GM23338 (cell line): ENCODE measurements at places on chromosomes 5 and 9. TPM values are rescaled to one million over a fixed set of nuclear protein-coding genes. Genes with fewer than 3 reads are reported as not detected.

TRIM7 gene
- 0.56 and 0.66 TPM in 2 replicates for total RNA-seq

CCL27 gene
- not detected in 2 replicates for total RNA-seq

DNA sequence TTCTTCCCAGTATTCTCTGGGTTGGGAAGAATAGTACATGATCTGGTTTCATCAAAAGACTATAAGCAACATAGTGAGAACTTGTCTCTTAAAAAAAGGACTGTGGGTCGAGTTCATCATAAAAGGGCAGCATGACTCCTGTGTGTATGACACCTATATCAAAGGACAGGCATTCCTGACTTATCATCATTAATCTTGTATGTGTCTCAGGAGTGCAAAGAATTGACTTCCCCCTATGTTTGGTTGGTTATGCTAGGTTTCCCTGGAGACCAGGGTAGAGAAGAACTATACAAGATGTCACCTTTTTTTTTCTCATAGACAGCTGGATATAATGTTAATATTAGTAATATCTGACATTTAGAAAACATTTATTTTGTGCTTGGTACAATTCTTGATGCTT lies 173.1 kb upstream of the ANKRD55 start:
- no peaks in the 10 kb centered on the region for H3K36me3 ChIP-seq
- no peak overlapping the region for H3K27ac ChIP-seq
- no peak overlapping the region for H3K4me3 ChIP-seq
- H3K27me3 ChIP-seq, result no peaks in the 10 kb centered on the region

DNA sequence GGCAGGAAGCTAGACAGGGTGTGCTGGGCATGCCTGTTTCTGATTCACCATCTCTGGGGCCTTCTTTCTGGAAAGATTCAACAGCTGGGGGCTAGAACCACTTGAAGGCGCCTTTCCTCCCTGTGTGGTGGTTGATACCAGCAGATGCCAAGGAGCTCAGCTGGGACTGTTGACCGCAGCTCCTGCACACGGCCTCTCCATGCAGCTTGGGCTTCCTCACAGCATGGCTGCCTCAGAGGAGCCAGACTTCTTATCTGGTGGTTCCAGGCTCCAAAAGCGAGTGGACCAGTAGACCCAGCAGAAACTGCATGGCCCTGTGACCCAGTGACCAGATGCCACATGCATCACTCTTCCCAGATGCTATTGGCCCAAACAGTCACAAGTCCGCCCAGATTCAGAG lies 74.7 kb upstream of the COL5A1 start:
- H3K4me1 ChIP-seq, result no peaks in the 10 kb centered on the region
- H3K27me3 ChIP-seq, result no peaks in the 10 kb centered on the region
- H3K36me3 ChIP-seq, result no peaks in the 10 kb centered on the region
- DNase-seq, result no peak

DNA sequence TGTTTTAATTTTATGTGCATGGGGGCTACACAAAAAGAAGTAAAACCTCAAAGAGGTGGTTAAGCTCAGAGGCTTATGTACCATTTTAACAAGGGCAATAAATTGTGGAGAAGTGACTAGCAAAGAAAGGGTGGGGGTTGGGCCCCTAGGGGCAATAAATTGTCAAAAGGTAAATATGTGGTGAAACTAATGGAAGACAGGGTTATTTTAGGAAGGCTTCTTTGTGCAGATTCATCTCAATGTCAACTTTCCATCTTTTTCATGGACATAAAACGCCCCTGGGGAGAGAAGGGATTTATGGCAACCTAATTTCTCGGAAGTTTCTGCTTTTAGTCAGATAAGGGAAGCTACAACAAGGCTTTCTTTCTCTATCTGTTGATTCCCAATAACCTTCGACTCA lies 42.5 kb upstream of the GOLM1 start:
- no peaks in the 10 kb centered on the region for H3K4me1 ChIP-seq
- H3K36me3 ChIP-seq, result no peaks in the 10 kb centered on the region
- no peak overlapping the region for H3K4me3 ChIP-seq
- no peak for DNase-seq
- no peak overlapping the region for H3K27ac ChIP-seq

GRCh38 chr5:54045077-54045792 lies 265.1 kb downstream of the ARL15 start:
- DNase-seq, result no peak
- H3K36me3 ChIP-seq, result no peaks in the 10 kb centered on the region
- peaks cover 15% of the 10 kb centered on the region; the same call in 1 of the 2 replicates for H3K4me1 ChIP-seq

DNA sequence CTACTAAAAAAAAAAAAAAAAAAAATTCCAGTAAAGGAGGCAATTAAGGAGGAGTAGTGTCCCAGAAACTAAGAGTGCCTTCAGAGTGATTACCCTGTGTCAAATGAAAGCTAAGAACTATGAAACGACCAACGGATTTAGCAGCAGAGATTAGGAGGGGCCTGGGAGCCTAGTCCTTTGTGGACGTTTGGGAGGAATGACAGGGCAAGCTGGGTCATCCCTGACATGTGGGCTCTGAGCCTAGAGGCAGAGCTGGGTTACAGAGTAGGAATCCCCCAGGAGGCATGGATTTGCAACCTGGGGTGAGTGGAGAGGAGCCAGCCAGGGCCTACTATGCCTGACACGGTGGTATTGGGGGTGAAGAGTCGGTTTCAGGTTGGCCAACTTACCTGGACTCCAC lies 4.3 kb upstream of the ARID3C start:
- DNase-seq, result no peak
- H3K36me3 ChIP-seq, result no peaks in the 10 kb centered on the region
- no peak overlapping the region for H3K4me3 ChIP-seq
- peaks cover 6% of the 10 kb centered on the region for H3K4me1 ChIP-seq
- peaks cover 55% of the 10 kb centered on the region for H3K27me3 ChIP-seq

- no peak for DNase-seq
- H3K4me3 ChIP-seq, result no peak overlapping the region
- H3K36me3 ChIP-seq, result no peaks in the 10 kb centered on the region; the same call in none of the 2 replicates
- no peak overlapping the region for H3K27ac ChIP-seq
- H3K27me3 ChIP-seq, result no peaks in the 10 kb centered on the region
Observed at GRCh38 chr9:89137542-89138462, 40.8 kb downstream of the SHC3 start.

DNA sequence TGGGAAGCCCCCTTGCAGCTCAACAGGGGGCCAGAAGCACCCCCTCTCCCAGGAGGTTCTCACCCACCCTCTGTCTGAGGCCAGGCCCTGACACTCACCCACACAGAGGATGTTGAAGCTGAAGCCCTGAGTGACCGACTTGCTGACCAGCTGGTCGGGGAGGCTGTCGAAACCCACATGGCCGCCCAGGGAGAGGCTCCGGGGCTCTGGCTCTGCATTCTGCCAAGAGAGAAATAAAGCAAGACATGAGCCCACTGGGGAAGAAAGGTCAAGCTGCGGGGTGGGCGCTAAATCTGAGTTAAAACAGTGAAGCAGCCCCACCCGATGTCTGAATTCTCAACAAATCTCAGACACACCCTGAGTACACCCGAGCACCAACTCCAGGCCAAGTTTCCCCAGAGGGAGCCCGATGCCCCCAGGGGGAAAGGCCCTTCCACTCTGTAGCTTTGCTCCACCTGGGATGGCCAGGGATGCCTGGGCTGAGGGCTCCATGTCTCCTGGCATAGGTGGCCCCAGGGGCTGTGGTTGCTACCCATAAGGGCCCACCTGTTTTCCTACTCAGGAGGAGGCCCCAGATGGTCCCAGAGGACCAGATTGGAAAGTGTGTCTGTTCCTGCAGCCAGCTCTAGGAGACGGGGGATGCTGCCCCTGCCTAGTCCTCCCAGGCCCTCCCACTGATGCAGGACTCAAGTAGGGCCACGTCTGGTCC lies 11.6 kb downstream of the SEPTIN8 start:
- no peak overlapping the region for H3K27ac ChIP-seq
- H3K27me3 ChIP-seq, result no peaks in the 10 kb centered on the region
- no peaks in the 10 kb centered on the region for H3K4me1 ChIP-seq

GRCh38 chr5:137866541-137867388 lies 895 bp upstream of the MYOT start:
- H3K27me3 ChIP-seq, result no peaks in the 10 kb centered on the region
- no peaks in the 10 kb centered on the region for H3K36me3 ChIP-seq
- H3K4me1 ChIP-seq, result no peaks in the 10 kb centered on the region; the same call in 1 of the 2 replicates
- DNase-seq, result no peak
- H3K4me3 ChIP-seq, result no peak overlapping the region

DNA sequence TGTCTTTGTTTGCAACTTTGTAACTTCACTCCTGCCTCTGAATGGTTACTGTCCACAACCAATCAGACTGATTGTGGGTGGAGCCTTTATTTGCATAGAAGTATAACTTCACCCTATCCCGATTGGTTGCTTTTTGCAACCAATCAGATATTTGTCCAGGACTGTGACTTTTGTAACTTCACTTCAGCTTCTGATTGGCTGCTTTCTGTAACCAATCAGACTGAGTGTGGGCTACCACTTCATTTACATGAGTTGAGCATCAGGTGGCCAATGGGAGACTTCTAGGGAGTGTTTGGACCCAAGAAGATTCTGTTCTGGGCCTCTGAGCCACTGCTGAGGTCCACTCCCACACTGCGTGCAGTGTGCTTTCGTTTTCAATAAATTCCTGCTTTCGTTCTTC lies 1810.7 kb upstream of the CDH6 start:
- H3K27ac ChIP-seq, result no peak overlapping the region
- no peaks in the 10 kb centered on the region for H3K36me3 ChIP-seq
- H3K4me3 ChIP-seq, result no peak overlapping the region
- 0 out of 2 replicates have a peak, but pooled peaks cover 7% of the 10 kb centered on the region for H3K4me1 ChIP-seq
- DNase-seq, result peak; percentile 1
- no peaks in the 10 kb centered on the region for H3K27me3 ChIP-seq

- H3K36me3 ChIP-seq, result no peaks in the 10 kb centered on the region
- no peak overlapping the region for H3K27ac ChIP-seq
- no peak overlapping the region for H3K4me3 ChIP-seq
- no peaks in the 10 kb centered on the region for H3K4me1 ChIP-seq
- DNase-seq, result no peak
- H3K27me3 ChIP-seq, result no peaks in the 10 kb centered on the region
Observed at GRCh38 chr5:150075806-150076205, 10.5 kb downstream of the CSF1R start.

DNA sequence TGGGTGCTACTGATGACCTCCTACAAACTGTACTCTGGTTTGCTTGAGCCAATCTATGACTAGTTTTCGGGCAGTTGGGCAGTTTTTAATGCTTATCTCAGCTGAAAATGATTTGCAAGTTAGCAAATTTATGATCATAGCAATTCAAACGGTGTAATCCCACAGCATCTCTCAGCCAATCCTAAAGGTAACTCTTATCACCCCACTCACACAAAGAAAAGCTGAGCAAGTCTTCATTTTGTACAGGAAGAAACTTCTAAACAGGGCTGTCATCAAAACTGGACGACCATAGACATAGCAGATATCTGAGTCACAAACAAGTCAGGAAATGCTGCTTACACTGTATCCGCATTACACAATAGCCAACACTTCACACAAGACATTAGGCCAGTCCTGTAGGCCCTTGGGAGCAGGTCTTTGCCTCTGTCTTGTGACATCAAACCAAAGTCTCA lies 2.6 kb upstream of the ENC1 start:
- H3K4me1 ChIP-seq, result peaks cover 25% of the 10 kb centered on the region
- no peaks in the 10 kb centered on the region for H3K36me3 ChIP-seq
- no peak overlapping the region for H3K4me3 ChIP-seq
- H3K27me3 ChIP-seq, result peaks cover 41% of the 10 kb centered on the region
- no peak for DNase-seq
